ENCODE measurements at places on chromosomes 11 and 22. TPM values are rescaled to one million over a fixed set of nuclear protein-coding genes. Genes with fewer than 3 reads are reported as not detected.

PACSIN2 gene
- 35.8 TPM for total RNA-seq

PLA2G3 gene
- not detected for total RNA-seq

PICK1 gene
- 15.4 TPM for total RNA-seq

DNA sequence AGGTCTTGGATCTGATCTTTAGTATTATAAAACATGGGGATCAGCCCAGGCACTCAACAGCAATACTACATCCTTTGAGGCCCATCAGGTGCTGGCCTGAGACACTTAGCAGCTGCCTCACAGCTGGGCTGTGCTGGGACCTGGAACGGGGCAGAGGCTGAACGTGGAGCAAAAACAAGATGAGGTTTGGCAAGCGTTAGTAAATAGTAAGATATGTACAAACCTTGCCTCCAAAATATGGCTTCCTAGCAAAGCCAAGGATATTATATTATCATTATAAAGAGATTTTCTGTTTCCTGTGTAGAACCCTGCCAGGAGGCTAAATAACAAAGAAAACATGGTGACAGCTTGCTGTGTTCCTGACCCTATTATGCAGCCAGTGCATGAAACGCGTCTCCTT lies 60.0 kb upstream of the SPON1 start:
- H3K36me3 ChIP-seq = peaks cover 3% of the 10 kb centered on the region
- no peaks in the 10 kb centered on the region for H3K4me1 ChIP-seq
- no peak overlapping the region for H3K4me3 ChIP-seq
- H3K27me3 ChIP-seq = peaks cover 18% of the 10 kb centered on the region
- no peak overlapping the region for H3K27ac ChIP-seq

GRCh38 chr11:85281550-85281949 lies 345.6 kb downstream of the DLG2 start:
- no peak overlapping the region for H3K27ac ChIP-seq
- H3K36me3 ChIP-seq = no peaks in the 10 kb centered on the region
- H3K27me3 ChIP-seq = no peaks in the 10 kb centered on the region

DNA sequence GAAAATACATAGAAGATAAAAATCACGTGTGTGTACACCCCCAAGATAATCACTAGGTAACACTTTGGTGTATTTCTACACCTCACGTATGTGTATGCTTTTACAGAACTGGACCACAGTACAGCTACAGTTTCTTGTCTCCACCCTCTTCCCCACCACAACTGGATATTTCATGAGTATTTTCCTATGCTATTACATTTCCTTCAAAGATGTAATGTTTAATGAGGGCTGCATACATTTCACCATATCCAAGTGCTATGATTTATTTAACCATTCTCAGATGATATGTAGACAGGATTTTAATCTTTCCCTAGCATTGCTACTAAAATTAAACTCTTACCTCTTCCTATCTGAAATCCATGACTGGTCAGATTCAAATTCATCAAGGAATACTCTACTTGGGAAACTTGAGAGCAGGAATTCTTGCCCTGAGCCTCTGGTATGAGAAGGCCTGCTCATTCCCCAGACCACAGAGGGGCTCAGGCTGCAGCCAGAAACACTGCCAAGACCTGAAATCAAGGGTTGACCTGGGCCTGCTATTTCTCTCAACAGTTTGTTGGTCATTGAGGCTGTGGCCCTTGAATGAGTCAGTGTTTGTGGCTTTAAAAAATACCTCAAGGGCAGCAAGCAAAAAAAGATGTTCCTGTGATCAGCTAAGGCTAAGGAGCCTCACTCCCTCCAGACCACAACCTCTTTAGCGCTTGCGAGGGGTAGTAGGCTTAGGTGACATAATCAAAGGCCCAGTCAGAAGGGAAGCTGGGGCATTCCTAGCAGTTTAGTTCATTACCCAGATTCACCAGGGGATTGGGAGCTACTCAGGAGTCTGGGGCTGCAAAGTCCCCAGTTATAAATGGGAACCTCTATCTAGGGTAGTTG lies 55.5 kb downstream of the ABTB2 start:
- no peaks in the 10 kb centered on the region for H3K27me3 ChIP-seq
- no peak for DNase-seq
- H3K27ac ChIP-seq = no peak overlapping the region
- no peak overlapping the region for H3K4me3 ChIP-seq
- H3K4me1 ChIP-seq = peaks cover 6% of the 10 kb centered on the region
- H3K36me3 ChIP-seq = no peaks in the 10 kb centered on the region

- H3K4me1 ChIP-seq = peaks cover 68% of the 10 kb centered on the region
- H3K4me3 ChIP-seq = peak overlapping the region; percentile 98
- peaks cover 6% of the 10 kb centered on the region for H3K36me3 ChIP-seq
Measured at GRCh38 chr11:62544581-62545436, 1.8 kb downstream of the AHNAK start.

DNA sequence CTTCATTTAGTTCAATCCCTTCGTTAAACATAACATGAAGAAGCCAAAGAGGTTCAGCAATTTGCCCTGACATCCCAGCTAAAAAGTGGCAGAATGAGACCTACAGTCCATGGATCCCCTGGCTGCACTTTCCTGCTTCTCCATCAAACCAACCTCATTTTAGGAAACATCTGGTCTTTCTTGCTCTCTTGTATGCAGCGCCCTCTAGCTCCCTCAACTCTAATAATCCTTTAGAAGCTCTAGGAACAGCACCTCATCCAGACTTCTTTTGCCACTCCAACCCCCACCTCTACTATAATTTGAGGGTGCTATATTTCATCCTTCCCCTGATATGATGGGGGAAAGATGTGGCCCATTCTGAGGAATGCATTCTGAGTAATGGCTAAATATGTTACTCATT lies 7.4 kb downstream of the CNTF start:
- H3K4me1 ChIP-seq = no peaks in the 10 kb centered on the region
- H3K36me3 ChIP-seq = peaks cover 10% of the 10 kb centered on the region
- H3K4me3 ChIP-seq = no peak overlapping the region
- H3K27ac ChIP-seq = no peak overlapping the region
- no peaks in the 10 kb centered on the region for H3K27me3 ChIP-seq

DNA sequence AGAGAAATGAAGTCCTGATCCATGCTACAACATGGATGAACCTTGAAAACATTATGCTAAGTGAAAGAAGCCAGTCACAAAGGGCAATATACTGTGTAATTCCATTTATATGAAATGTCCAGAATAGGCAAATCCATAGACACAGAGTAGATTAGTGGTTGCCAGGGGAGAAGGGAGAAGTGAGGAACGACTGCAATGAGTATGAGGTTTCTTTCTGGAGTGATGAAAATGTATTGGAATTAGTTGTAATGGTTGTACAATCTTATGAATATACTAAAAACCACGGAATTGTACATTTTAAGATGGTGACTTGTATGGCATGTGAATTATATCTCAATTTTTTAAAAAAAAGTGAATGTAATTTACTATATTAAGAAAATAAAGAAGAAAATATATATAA lies 83.1 kb upstream of the GDPD4 start:
- H3K4me1 ChIP-seq = peaks cover 23% of the 10 kb centered on the region
- peaks cover 21% of the 10 kb centered on the region for H3K36me3 ChIP-seq
- no peak overlapping the region for H3K27ac ChIP-seq

GRCh38 chr11:10878408-10879214 lies 20.8 kb upstream of the ZBED5 start:
- H3K27me3 ChIP-seq = no peaks in the 10 kb centered on the region
- no peak overlapping the region for H3K4me3 ChIP-seq
- H3K4me1 ChIP-seq = peaks cover 10% of the 10 kb centered on the region
- peaks cover 17% of the 10 kb centered on the region for H3K36me3 ChIP-seq
- peak; percentile 55 for DNase-seq
- peak overlapping the region; percentile 56 for H3K27ac ChIP-seq

DNA sequence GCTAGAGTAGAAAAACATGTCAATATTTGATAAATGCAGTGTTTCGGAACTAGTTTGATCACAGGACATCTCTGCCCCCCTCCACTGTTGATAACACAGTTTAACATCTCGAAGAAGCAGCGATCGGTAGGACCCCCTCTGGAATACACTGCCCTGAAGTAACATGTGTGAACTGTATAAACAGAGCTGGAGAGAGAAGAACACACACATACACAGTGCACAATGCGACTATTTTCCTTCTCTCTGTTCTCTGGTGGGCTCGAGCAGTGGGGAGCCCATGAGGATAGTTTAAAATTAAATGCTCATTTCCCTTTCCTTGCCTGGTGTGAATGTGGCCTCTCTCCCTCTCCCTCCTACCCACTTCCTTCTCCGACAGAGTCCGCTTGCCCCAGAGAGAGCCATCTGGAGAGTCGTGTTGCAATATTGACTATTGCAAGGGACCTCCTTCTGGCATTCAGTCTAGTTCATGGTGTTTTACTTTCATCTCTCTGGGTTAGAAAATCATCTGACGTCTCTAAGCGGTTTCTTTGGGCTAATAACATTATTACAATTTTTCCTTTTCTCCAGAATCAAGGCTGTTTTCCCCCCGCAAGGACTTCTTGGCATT lies 51.6 kb upstream of the BARX2 start:
- no peaks in the 10 kb centered on the region for H3K36me3 ChIP-seq
- H3K27ac ChIP-seq = no peak overlapping the region
- no peak for DNase-seq
- no peaks in the 10 kb centered on the region for H3K4me1 ChIP-seq

DNA sequence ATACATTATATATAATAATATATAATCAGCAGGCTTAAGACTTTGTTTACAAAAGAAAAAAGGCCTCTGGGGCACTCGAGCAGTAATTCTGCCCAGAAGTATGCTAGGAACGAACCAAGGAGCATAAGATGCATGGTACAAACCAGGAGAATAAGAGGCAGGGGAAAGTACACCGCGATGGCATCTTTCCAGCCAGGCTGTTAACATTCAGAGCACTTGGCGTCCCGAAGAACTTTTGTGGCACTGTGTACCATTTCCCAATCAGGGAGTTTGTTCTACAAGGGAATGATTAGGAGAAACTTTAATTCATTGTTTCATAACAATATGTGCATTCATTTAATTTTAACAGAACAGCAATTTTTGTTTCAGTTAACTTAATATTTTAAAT lies 125.1 kb downstream of the WT1 start:
- DNase-seq = no peak
- H3K4me3 ChIP-seq = no peak overlapping the region
- no peaks in the 10 kb centered on the region for H3K36me3 ChIP-seq
- no peak overlapping the region for H3K27ac ChIP-seq
- H3K27me3 ChIP-seq = no peaks in the 10 kb centered on the region

DNA sequence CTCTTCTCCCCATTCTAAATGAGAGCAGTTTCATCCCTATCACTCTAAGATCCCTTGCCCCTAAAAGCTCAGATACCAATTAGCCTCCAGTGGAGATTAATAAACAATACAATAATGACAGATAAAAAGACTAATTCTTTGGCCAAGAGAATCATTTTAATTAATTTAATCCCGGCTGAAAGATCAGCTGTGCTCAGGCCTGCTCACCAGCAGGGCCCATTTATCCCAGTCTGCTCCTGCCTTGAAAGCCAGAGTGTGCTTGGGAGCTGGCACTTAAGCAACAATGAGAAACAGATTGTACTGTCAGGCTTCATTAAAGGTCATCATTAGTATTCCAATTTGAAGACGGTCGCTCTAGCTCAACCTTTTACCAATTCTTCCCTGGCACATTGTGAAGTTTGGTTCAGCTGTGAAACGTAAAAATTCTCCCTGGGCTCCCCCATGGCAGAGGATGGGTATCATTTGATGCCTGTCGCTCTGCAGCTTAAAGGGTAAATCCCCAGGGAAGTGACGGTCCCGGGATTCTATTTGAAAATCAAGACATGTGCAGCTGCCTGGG lies 36.1 kb upstream of the HTATIP2 start:
- DNase-seq = no peak
- H3K4me3 ChIP-seq = no peak overlapping the region
- no peak overlapping the region for H3K27ac ChIP-seq
- H3K4me1 ChIP-seq = no peaks in the 10 kb centered on the region
- H3K36me3 ChIP-seq = no peaks in the 10 kb centered on the region

- DNase-seq = no peak
- H3K4me1 ChIP-seq = no peaks in the 10 kb centered on the region
Measured at GRCh38 chr11:122045181-122045586, 70.8 kb downstream of the BLID start.

- peaks cover 77% of the 10 kb centered on the region for H3K36me3 ChIP-seq
- H3K4me3 ChIP-seq = no peak overlapping the region
- no peak for DNase-seq
- H3K4me1 ChIP-seq = peaks cover 80% of the 10 kb centered on the region
- H3K27ac ChIP-seq = no peak overlapping the region
Measured at GRCh38 chr11:85746670-85747069, 60.7 kb upstream of the CCDC89 start.

DNA sequence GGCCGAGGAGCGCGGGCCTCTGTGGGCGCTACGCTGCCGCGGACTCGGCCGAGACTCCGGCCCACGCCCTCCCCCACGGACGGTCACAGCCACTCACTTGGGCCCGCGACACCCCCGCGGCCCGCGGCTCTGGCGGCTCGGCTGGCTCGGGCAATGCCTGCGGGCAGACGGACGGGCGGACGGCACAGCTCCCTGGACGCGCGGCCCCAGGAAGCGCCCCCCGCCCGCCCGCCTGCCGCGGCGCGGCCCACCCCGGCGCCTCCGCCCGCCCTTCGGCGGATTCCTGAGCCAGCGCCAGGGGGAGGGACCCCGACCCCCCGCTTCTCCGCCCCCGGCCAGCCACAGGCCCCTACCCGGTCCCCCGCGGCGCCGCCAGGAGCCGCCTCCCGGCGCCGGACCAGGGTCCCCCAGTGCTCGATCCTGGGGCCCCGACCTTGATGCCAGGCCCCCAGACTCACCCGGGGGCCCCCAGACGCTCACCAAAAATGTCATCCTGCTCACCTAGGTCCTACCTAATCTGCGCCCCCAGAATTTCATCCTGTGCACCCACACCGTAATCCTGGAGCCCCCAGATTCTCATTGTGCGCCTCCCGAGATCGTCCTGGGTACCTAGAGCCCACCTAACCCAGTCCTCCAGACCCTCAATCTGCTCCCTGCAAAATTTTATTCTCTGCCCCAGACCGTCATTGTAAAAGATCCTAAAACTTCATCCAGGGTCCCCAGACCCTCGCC lies at the start of gene EFEMP2:
Gene EFEMP2, minus strand, starts transcription at position 215 of the 732 bp plus-strand sequence. CDS start 446 bp downstream, outside the sequence.
- H3K27ac ChIP-seq = peak within 1 kb of the TSS; percentile 89
- no peaks in the 10 kb centered on the region for H3K36me3 ChIP-seq
- H3K4me1 ChIP-seq = peaks cover 36% of the 10 kb centered on the region
- H3K27me3 ChIP-seq = no peaks in the 10 kb centered on the region
- H3K4me3 ChIP-seq = peak within 1 kb of the TSS; percentile 81

GRCh38 chr11:68212421-68213134 lies 518 bp downstream of the KMT5B start:
- H3K27ac ChIP-seq = peak overlapping the region; percentile 88
- no peaks in the 10 kb centered on the region for H3K36me3 ChIP-seq
- H3K4me1 ChIP-seq = peaks cover 34% of the 10 kb centered on the region
- peaks cover 18% of the 10 kb centered on the region for H3K27me3 ChIP-seq
- DNase-seq = peak; percentile 63
- peak overlapping the region; percentile 84 for H3K4me3 ChIP-seq

GRCh38 chr11:1832211-1832919 lies 2.4 kb upstream of the SYT8 start:
- H3K4me3 ChIP-seq = no peak overlapping the region

- no peak for DNase-seq
- no peak overlapping the region for H3K4me3 ChIP-seq
- H3K36me3 ChIP-seq = peaks cover 6% of the 10 kb centered on the region
- H3K27ac ChIP-seq = no peak overlapping the region
- H3K4me1 ChIP-seq = peaks cover 4% of the 10 kb centered on the region
Measured at GRCh38 chr11:85718991-85719807, 33.2 kb upstream of the CCDC89 start.

All from activated CD4-positive, alpha-beta T cell treated with anti-CD3 and anti-CD28 coated beads, Interleukin-2, amount 10 ng/mL, durations not matched to agents 7 days and 5 days (primary cell).